ENCODE measurements at places on chromosomes 12 and 14.

- no peak for DNase-seq
These were observed 50.9 kb downstream of the SNAPC1 start for GRCh38 chr14:61813096-61813606.

- no peak for DNase-seq
These were observed 113.0 kb upstream of the NTF3 start for GRCh38 chr12:5318874-5319273.

GRCh38 chr12:84924981-84925380, 12.4 kb upstream of the SLC6A15 start:
- no peak for DNase-seq

DNA sequence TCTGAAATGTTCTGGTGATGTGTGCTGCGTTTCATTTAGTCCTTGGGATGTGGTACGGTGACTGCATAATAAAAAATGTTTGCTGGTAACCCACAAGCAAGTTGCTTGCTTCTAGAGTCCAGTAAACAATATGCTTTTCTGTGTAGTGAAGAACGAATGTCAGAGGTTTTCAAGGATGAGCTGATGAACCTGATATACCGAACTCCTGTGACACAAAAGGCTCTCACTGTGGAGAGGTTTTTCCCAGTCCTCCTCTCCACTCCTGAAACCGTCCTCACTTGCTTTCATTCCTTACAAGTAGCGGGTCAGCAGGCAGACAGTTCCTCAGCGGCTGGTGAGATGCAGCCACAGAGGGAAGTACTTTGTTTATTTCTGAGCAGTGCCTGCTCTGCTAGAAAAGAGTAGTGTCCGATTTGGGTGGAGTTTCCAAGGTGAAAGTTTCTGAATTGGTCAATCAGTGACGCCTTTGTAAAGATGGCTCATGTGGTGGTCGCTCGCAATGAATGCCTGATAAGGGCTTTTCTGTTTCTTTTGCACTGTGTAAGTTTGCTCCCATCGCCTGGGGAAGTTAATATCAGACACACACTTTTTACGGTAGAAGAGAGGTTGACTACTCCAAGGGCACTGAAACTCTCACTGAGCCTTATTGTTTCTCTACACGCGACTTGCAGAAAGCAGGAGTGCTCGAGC, 3.0 kb downstream of the ETV6 start:
- DNase-seq, result no peak

DNA sequence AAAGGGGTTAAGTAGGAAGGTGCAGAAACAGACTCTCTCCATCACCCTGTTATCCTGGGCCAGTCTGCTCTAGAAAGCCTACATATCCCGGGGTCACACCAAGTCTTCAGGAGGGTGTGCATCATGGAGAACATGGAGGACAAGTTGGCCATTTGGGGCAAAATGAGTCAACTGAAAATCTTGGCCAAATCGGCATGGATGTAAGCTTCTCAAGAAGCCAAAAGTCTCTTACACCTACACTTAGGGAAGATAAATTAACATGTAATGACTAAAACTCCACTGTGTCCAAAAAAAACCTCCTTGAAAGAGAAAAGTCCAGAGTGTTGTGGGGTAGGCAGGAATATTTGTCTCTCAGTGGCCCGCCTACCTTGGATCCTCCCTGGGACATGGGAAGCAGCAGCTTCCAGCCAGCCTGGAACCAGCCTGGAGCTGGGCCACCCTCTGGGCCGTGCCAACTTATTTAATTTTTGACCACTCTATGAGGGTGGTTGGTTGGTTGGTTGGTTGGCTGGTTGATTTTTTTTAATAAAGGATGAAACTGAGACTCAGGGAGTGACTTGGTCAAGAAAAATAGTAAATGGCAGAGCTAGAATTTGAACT, 17.9 kb upstream of the TC2N start:
- no peak for DNase-seq

GRCh38 chr14:71225113-71225512, 317.9 kb downstream of the PCNX1 start:
- no peak for DNase-seq

- DNase-seq, result no peak
These were observed 7.2 kb upstream of the PLEKHG7 start for GRCh38 chr12:92695577-92695976.

DNA sequence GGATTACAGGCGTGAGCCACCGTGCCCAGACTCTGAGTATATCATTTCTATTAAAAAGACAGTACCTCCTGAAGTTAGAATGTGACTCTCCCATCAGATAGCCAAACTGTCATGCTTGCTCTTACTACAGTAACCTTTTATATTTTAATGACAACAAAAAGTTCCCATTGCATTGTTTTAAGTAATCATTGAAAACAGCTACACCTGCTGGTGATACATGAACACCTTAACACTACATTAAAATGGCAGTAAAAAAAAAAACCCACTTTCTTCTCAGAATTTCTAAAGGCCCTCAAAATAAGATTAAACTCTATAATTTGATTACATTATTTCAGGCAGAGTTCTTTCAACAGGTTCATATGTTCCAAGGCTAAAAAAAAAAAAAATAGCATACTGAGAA, 76.7 kb downstream of the SH2B3 start:
- DNase-seq, result no peak

GRCh38 chr14:95095996-95096395, 61.3 kb downstream of the DICER1 start:
- no peak for DNase-seq

DNA sequence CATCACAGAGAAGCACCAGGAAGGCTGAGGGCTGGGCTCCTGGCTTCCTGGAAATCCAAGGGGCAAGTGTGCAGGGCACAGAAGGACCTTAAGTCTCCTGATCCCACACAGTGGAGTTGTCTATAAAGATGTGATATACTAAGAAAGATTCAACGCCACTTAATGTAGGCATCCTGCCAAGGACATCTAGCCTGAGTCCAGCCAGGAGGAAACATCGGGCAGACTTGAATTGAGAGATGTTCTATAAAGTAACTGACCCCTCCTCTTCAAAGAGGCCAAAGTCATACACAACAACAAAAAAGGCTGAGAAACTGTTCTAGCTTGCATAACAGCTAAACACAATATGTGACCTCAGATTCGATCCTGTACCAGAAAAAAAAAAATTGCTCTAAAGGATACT, 299.5 kb upstream of the NOS1 start:
- DNase-seq, result no peak

DNA sequence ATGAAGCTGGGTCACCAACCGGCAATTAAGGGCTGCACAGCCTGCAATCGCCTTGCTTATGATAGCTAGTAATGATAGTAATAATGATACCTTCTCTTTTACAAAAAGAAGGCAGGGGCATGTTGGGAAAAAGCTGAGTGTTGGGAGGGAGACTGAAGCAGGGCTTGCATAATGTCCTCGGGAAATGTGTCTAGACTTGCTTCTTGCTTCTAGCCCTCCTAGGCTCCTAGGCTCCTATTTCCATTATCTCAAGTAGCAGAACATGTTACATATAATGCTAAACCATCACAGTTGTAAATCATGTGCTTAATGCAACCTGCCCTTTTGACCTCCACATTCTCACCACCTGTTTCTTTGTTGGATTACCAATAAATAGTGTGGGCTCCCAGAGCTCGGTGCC, 18.7 kb downstream of the RERGL start:
- DNase-seq, result no peak
